ENCODE measurements at places on chromosomes 1 and 21.

GRCh38 chr1:100896481-100896982 is 642 bp downstream of the SLC30A7 start:
- DNase-seq: peak; percentile 76

- no peak for DNase-seq
Measured at GRCh38 chr1:113219377-113219776, 146.4 kb downstream of the LRIG2 start.

GRCh38 chr1:180192172-180192571 is 37.5 kb downstream of the QSOX1 start:
- DNase-seq: no peak

DNA sequence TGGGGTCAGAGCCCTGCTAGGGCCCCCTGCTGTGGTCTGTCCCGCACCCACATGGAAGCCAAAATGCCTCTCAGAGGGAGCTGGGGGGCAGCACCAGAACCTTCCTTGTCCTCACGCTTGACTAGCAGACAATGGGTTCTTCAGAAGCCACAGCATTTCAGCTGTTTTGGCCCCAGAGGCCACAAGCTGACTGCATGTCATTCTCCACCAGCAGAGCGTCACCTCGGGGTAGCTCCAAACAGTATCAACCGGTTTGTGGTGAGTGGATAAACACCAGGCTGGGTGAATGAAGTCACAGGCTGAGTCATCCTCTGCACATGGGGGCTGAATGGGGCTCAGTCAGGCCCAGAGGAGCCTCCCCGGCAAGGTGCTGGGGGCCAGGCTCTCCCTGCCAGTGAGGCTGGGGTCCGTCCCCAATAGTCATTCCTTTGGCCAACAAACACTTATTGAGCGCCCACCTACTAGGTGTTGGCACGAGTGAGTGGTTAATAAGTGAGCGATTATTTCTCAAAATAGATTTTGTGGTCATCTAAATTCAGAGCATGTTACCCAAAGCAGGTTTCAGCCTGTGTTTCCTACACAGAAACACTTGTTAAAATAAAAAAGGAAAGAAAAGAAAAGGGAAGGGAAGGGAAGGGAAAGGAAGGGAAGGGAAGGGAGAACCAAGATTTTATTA is 9.1 kb downstream of the OLIG1 start:
- peak; percentile 51 for DNase-seq
